Stimulated activated CD4-positive, alpha-beta T cell treated with anti-CD3 and anti-CD28 coated beads, TNF-alpha, amount 100 ng/mL, for 1 hour (primary cell): ENCODE measurements at places on chromosomes 7 and 10.

DNA sequence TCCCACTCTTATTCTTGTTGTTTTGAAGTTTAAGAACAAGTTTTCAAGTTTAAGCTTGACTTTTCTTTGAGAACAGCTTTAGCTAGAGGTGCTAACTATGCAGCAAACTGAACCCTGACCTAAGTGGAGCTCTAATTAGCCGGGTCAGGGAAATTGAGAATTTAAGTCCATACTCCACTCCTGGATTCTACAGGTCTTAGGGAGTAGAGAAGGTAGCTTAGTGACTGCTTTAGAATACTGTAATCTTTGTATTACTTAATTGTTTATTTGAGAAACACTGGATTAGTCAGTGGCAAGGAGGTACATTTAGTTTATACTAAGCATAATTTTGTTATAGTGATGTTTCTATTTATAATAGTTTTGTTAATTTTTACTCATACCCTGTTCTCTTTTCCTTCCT, 74.6 kb upstream of the STRIP2 start:
- DNase-seq = no peak

DNA sequence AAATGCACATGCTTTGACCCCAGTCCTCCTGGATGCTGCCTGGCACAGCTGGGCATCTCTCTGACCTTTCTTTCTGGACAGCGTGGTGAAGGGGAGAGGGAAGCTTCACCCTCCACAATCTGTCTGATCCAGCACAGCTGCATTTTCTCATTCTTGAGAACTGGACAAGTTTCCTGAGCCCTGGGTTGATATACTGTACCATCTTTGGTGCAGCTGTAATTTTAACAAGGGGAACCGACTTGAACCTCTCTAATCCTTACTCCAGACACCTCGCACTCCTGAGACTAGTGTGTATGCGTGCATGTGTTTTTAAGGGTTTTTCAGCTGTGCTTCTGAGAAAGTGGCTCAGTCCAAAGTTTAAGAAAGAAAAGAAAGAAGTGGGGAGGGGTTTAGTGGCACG, 655.7 kb downstream of the INHBA start:
- DNase-seq = no peak

DNA sequence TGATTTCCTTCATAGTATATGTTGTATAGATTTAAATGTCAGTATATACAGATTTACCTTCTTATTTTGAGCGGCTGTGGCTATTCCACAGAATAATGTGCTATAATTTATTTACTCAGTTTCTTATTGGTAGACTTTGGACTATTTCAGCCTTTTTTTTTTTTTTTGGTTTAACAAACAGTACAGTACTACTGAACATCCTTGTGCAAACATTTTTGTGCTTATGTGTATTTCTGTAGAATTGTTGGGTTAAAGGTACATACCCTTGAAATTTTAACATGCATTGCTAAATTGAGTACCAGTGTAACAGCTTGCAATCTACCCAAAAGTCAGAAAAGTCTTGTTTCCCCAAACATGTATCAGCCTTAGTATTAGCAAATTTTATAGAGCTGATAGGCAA, 68.8 kb downstream of the HHEX start:
- DNase-seq = no peak

GRCh38 chr10:124999433-125000365, 57.8 kb downstream of the ZRANB1 start:
- no peak for DNase-seq

- no peak for DNase-seq
These were observed 336.8 kb upstream of the IGFBP3 start for GRCh38 chr7:46257761-46258448.

- no peak for DNase-seq
These were observed 557 bp downstream of the CYTH3 start for GRCh38 chr7:6271694-6272440.

- DNase-seq = no peak
These were observed 1.4 kb upstream of the TMEM139 start for GRCh38 chr7:143283381-143283780.

DNA sequence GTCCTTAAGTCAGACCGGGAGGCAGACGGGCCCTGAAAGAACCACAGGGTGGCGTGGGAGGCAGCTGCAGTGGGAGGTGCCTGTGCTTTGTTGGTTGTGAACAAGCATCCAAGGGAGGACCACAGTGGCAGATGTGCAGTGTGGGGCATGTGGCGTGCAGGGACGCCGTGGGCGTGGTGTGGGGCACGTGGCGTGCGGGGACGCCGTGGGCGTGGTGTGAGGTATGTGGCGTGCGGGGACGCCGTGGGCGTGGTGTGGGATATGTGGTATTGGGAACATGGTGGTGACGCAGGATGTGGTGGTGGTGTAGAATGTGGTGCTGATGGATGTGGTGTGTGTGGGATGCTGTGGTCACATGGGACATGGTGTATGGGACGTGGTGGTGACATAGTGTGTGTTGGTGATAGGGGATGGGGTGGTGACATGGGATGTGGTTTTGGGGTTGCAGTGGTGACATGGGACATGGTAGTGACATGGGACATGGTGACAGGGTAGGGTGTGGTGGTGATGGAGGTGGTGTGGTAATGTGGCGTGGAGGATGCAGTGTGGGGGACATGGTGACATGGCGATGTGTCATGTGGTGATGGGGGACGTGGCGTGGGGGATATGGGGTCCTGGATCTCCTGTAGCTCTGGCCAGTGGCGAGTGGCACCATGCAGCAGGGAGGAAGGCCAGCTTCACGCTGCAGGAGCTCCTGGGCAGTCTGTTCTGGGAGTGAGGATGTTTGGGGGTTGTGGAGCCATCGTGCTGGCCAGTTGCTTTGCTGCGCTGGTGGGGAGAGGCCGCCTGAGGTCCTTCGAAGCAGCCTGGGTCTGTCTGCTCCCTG, 78.8 kb downstream of the INPP5A start:
- no peak for DNase-seq

DNA sequence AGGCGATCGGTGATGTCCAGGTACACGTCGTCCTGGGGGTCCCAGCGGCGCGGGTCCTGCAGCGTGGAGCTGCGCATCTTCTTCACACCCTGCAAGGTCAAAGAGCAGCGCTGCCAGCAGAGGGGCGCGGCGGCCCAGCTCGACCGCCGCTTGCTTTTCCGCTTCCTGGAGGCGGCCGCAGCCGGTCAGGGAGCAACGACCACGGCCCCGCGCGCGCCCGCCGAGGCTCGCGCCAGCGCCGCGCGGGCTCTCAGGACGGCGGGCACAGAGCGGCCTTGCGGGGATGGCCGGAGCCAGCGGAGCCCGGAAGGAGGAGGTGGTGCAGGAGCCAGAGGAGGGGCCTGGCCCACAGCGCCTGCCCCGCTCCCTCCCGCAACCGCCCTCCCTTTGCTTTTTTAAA, 76.4 kb upstream of the CDC14C start:
- no peak for DNase-seq

- DNase-seq = no peak
These were observed 81.3 kb downstream of the VWDE start for GRCh38 chr7:12322284-12322902.

DNA sequence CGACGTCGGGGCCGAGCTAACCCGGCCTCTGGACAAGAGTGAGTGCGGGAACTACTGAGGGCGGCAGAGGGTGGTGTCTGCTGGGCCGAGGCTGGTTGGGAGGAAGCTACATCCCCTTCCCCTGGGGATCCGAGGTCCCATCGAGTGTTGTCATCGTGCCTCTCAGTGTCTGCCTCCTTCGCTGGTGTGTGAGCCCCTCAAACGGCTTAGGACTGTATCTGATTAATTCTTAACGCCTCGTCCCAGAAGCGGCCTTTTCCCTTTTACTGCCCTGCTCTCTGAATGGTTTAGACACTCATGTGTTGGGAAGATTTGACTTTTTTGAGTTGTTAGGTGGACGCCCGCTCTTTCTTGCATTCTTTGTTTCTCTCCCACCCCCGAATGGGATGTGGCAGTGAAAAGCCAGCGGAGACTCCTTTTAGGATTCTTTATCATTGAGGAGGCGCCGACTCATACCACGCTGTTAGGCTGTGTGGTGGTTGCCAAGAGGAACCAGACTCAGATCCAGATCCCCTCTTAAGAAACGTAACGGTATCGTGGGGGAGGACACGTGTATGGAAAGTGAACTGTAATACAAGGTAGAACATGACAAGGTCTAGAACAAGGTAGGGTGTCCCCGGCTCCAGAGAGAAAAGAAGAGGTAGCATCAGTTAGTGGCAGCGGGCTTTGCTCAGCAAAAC, 631 bp downstream of the SUPV3L1 start:
- no peak for DNase-seq

- DNase-seq = no peak
These were observed 29.4 kb downstream of the ZRANB1 start for GRCh38 chr10:124971276-124971675.
